Stimulated activated CD4-positive, alpha-beta T cell treated with anti-CD3 and anti-CD28 coated beads, Interleukin-2, amount 100 ng/mL, for 24 hours (primary cell): ENCODE measurements at places on chromosomes 1 and 21.
A peak's percentile ranks its signal among the peaks of the same experiment; 100 is the strongest.

GRCh38 chr1:58162952-58163550, 383.5 kb downstream of the OMA1 start:
- peak; percentile 5 for DNase-seq

- DNase-seq, result no peak
Observed at GRCh38 chr1:220426989-220427388, 100.9 kb upstream of the MARK1 start.

DNA sequence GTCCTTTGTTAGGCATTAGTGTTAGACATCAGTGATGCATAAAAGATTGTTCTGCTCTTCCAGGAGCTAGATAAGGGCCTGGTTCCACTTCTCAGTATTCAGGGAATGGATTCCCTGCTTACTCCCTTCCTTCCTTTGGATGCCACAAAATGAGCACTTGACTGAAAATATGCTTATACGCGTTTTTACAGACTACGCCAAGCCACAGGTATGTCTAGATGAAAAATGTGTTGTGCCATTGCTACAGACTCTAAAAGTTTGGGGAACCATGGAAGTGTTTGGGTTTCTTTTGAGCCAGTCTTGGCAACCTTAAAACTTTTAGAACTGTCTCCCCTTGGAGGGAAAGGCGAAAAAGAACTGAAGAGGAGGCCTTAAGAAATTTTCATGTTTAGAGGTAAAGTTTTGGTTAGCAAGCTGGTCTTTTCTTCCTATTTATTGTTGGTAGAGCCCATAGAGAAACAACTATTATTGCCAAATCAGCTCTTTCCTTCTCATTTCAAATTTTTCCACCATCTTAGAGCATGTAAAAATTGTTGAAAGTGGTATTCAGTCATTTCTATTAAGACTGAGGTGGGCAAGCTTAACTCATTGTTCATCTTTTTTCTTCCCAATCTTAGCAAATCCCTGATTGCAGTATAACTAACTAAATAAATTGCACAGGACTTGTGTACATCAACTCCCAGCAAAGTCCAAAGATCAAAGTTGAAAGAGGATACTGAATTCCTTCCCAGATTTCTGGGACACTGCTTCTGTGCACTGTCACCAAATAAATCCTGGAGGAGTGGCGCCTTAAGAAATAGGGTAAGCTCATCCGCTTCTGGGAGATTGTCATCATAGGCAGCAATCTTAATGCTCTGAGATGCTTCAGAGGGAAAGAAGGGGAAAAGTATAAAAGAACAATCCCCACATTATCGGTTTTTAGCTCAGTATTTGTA, 18.9 kb downstream of the FGGY start:
- no peak for DNase-seq

DNA sequence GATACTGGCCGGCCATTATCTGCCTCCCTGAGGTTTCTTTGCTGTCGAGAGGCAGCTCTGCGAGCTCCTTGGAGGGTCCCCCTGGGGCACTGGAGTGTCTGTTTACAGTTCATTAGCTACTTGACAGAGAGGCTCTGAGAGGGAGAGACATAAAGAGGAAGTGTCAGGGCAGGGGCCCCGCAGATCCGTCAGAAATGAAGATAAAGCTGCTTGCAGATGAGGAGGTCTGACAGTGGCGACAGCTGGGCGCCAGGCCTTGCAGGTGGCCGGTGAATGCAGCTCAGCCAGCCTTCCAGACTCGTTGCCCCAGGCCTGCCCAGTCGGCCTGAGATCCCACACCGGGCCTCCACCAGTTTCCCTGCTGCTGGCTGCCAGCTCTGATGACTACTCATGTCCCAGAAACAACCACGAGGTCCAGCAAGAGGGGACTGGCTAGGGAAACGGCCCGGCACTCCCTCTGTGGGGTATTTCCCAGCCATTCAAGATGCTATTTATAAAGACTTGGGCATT, 84.7 kb downstream of the DISP3 start:
- DNase-seq, result no peak

GRCh38 chr1:8003438-8004112, 22.5 kb downstream of the ERRFI1 start:
- no peak for DNase-seq

GRCh38 chr1:18915341-18915740, 13.0 kb upstream of the ALDH4A1 start:
- no peak for DNase-seq

GRCh38 chr21:39537571-39537970, 75.2 kb upstream of the B3GALT5 start:
- DNase-seq, result no peak

DNA sequence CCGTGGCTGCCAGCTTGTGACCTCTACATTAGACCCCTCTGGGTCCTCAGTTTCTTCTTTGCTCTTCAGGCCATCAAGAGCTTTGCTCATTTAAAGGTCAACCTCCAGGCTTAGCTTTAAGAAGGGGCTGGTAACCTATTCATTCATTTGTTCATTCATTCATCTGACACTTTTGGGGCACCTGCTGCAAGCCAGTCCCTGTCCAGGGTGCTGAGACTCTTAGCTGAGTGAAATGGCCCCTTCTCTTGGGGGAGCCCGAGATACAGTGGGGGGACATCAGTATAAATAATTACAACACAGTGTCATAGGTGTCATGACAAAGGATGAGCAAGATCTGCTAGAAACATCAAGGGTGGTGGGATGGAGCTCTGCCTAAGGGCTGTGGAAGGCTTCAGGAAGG, 10.5 kb upstream of the TTC4 start:
- no peak for DNase-seq

GRCh38 chr1:225660544-225660946, 7.6 kb upstream of the ENAH start:
- DNase-seq, result no peak

DNA sequence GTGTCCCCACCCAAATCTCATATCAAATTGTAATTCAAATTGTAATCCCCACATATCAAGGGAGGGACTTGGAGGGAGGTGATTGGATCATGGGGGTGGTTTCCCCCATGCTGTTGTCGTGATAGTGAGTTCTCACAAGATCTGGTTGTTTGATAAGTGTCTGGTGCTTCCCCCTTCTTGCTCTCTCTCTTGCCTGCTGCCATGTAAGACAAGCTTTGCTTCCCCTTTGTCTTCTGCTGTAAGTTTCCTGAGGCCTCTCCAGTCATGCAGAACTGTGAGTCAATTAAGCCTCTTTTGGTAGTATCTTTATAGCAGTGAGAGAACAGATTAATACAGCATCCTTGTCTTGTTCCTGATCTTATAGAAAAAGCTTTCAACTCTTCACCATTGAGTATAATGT, 6.5 kb upstream of the LRRC39 start:
- no peak for DNase-seq

DNA sequence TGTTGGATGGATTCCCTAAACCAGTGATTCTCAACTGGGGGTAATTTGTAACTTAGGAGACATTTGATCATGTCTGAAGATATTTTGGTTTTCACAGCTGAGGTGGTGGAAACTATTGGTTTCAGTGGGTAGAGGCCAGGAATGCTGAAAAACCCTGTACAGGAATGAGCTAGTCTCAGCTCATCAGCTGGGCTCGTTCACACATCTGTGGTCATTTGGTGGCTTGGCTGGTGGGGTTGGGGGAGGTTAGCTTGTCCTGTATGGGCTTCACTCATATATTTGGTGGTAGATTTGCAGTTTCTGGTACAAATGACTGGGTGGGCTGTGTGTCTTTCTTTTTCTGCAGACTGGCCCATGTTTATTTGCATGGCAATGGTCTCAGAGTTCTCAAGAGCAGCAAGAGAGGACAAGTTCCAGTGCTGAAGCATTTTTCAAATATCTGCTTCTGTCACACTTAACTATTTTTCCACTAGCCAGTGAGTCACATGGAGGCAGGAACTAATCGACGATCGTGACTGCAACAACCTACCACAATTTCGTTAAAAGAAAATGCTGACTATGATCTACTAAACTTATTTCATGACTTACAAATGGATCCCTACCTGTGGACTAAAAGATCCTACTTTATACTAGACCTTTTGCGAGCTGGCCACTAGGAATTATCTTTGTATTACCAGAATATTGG, 321.7 kb upstream of the PLXNA2 start:
- no peak for DNase-seq

- no peak for DNase-seq
Observed at GRCh38 chr1:27314169-27314568, 7.8 kb upstream of the TMEM222 start.

DNA sequence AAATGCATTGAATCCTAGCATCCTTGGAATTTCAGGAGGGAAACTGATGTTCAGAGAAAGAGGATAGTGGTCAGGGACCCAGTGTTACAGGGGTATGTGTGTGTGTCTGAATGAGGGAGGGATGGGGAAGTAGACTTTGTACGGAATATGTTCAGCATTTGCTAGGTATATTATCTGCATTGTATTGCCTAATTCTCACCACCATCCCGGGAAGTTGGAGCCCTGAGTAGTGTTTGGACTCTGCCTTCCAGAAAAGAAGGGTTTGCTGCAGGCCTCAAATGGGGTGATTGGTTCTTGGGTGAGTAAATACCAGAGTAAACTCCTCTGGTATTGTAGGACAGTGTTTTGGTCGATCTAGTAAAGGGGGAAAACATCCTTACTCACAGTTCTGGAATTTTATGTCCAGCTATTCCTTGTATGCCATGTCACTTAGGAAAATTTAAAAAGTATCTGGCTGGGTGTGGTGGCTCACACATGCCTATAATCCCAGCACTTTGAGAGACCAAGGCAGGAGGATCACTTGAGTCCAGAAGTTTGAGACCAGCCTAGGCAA, 7.1 kb upstream of the ZNF496 start:
- DNase-seq, result no peak

DNA sequence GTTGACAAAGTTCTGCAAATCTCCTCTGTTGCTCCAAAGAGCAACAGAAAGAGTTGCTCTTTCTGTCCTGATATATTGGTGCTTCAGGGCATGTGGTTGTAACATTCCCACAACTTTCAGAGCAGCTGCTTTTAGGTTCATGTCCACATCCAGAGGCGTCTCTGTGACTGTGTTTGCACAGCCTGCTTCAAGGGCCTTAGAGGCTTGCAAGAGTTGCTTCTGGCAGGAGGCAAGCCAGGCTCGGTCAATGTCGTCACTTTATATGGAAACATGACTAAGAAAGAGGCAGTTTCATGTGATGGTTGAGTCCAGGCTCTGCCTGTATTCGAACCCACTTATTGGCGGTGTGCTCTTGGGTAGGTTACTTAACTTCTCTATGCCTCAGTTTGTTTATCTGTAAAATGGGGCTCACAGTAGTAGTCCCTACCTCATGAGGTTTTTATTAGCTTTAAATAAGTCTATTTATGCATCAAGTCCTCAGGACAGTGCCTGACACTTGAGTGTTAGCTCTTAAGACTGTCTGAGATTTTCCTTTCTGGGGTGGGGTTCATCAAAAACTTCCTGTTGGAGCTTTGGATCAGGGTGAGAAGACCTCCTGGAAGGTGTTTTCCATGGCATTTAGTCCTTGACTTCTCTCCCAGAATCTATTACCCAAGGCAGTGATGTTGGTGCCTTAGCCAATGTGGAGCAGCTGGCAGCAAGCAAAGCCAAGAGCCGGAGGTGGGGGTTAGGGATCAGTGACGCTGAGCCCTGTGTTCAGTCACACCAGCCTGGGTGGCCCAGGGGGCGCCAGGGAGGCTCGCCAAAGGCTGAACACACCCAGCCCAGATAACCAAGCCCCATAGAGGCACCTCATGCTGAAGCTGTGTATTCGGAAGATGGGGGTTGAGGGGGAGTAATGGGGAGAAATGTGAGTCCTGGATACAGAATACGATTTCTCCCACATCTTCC, 18.9 kb downstream of the LHX4 start:
- peak; percentile 30 for DNase-seq

DNA sequence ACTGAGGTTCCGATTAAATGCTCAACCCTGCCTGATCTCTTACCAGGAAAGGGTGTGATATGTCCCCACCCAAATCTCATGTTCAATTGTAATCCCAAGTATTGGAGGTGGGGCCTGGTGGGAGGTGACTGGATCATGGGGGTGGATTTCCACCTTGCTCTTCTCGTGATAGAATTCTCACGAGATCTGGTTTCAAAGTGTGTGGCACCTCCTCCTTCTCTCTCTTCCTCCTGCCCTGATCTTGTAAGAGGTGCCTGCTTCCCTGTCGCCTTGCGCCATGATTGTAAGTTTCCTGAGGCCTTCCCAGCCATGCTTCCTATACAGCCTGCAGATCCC, 34.9 kb downstream of the RSPH1 start:
- no peak for DNase-seq

DNA sequence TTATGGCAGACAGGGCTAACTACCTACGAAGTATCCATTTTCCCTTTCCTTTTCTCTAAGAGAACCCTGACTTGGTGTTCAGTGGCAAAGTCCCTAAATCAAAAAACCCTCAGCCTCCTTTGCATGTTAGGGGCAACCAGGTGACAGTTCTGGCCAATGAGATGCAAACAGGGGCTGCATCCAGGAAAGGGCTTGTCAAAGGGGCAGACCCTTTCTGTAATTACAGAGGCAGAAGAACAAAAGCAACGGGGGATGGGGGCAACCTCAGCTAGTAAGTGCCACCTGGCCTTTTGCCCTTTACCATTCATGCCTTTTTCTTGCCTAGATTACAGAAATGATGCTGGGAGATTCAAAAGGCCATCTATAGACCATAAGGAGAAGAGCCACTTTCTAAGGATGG, 34.4 kb downstream of the GLUL start:
- DNase-seq, result no peak

- no peak for DNase-seq
Observed at GRCh38 chr21:25559746-25560145, 47.5 kb downstream of the MRPL39 start.

GRCh38 chr1:153536671-153537375, 1.0 kb upstream of the S100A6 start:
- no peak for DNase-seq

DNA sequence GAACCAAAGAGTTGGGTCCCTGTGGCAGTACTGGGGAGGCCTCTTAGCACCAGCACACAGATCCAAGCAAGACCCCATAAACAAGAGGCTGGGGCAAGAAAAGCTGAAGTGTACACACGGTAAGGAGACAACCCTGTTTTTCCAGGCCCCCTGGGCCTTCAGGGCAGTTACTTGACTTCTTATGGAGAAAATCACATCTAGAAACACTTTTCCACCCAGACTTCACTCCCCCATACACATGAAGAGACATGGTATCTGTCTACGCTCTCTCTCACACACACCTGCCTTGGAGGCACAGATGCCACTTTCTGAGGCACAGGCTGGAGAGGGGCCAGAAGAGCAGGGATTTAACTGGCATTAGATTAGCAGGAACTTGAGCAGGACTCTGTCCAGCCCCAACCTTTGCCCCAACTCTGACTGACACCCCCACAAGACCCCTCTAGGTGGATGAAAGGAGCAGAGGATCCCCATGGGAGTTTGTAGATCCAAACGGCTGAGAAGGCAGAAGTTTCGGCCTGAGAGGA, 2.2 kb downstream of the CERS2 start:
- DNase-seq, result no peak
